ENCODE measurements at places on chromosomes 5 and 9.

- no peak for DNase-seq
These were observed 64.6 kb upstream of the HAND1 start for GRCh38 chr5:154542581-154542980.

GRCh38 chr5:176996780-176997179 lies 9.8 kb downstream of the UIMC1 start:
- no peak for DNase-seq

- no peak for DNase-seq
These were observed 25.2 kb upstream of the HSD17B4 start for GRCh38 chr5:119427060-119427459.

- DNase-seq: peak; percentile 55
These were observed 196.8 kb downstream of the AUH start for GRCh38 chr9:91164724-91165520.

DNA sequence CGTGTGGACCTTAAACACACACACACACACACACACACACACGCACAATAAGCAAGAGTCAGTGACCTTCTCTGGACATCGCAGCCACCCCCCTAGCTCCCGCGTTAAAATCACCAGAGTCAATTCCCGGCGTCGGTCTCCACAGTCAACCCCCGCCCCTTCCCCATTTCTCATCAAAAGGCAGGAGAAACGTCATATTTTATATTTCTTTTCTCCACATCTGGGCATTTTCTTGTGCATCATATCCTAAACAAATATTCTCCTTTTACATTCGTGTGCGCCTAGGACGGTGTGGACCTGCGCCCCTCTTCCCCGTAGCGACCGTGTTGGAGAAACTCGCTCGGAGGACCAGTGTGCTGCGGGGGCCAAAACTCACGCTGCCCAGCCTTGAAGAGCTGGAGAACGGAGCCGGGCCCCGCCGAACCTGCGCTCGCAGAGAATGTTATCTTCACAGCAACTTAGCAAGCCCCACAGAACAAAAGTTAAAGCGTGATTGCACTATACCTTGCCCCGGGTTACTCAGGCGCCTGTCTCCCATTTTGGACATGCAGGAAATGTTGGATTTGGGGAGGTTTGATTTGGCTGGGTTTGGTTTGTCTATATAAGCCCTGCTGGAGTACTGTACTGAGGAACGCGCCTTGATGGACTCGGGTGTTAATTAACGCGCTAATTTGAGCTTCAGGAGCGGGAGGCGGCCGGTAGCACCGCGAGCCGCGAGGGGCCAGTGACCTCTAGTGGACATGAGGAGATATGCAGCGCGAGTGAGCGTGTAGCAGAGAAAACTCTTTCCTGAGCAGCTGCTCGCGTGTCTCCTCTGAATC lies 192.4 kb downstream of the MEF2C start:
- peak; percentile 74 for DNase-seq

- DNase-seq: no peak
These were observed 246.6 kb downstream of the ARL15 start for GRCh38 chr5:54063817-54064216.

DNA sequence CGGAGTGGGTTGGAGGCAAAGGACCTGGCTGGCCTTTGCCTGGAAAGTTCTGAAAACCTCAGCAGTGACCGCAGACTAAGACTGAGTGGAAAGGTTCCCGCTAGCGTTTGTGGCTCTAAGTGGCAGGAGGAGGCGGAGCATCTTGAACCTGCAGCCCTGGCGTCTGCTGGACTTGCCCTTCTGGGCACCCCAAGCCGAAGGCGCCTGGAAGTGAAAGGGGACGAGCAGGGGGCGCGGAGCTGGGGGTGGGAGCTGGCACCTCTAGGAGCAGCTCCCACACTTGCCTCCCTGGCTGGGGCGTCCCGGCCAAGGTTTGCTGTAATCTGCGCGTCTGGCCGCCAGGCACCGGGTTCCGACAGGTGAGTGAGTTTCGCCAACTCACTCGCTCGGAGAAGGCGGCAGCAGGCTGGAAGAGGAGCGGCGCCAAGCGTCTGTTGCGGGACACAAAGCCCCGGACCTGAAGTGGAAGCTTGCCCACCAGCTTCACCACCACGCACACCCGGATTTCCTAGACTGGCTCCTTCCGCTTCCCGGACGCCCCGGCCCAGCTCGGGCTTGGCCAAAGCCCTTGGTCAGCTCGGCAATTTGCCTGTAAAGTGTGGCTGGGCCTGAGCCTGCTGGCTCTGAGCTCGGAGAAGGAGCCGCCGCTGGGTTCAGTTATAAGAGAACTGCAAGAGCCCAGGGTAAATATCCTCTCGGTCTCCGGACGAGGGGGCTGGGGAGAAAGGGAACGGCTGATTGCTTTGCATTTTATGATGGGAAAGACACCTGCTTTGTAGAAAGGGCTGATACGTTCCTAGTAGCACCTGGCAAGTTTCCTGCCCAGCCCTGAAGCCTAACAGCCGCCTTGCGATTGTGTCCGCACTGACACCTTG lies at the start of gene GNA14:
GNA14 (minus strand) TSS at position 89 of the 875 bp plus-strand sequence. CDS start 529 bp downstream, outside the sequence.
- peak; percentile 8 for DNase-seq

DNA sequence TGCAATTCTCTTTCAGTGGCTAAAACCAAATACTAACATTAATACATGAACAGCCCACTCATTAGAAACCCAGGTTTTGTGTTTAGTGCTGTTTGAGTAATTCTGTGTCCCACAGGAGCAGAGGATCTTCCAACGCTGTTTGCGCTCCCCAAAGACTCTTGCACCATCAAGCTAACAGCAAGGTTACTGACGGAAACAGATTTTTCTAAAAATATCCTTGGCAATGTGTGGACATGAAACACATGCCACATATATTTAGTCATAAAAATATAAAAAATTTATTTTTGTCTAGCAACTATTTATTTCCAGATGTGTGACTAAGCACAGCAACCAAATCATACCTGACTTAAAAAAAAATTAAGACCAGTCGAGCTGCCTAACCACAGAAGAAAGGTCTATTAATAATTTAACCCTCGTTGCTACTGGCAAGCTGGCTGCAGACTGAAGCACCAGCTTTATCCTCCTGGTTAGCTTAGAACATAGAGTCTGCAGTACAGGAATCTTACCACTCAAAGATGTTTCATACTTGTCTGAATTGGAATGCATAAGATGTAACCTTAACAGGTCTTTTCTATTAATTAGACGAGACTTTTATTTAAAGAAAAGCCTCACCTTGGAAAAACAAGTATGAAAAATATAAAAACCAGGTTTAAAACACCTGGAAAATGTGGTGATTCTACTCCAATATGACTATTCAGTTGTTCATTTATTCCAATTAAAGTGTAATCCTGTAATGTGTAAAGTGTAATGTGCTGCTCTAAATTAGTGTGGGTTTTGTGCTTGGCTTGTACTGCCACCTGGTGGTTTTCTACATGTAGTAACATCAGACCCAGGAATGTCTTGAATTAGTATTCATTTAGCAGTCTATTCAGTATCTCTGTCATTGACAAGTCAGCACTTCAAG lies 272.5 kb downstream of the EPB41L4A start:
- peak; percentile 53 for DNase-seq

GRCh38 chr9:83271665-83272071 lies 208.7 kb upstream of the RASEF start:
- no peak for DNase-seq

- DNase-seq: no peak
These were observed 110.0 kb downstream of the LURAP1L start for GRCh38 chr9:12884736-12885395.

DNA sequence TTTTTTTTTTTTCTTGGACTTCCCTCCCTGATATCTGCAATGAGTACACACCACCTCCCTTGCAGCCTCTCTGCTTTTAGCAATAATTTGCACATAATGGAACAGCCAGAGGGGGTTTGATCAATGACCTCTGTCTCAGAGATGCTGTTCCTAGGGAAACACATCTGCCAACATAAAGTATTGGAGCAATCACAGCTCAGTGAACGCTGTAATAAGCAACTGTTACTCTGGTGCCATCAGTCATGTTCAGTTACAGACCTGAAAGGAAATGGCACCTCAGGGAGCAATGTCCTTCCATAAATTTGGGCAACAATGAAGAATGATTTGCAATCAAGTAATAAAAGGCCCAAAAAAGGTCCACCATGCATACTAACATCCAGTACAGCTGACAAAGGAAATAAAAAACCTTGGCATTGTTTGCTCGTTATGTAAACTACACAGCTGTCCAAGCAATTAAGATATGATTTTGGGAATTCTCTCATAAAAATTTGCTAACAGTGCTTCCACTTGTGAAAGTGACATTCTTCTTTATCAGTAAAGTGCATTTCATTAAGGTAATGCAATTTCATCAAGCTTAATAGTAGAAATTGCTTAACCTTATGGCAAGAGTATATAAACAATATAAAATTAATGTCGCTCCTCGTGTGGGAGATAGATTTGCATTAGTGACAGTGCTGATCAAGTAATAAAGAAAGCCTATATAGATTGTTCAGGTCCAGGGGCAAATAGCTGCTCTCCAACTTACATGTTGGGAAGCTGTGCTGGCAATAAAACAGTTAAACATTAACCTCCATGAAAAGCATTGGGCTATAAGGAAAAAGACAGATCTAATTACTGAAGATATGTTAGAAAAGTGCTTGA lies 167.8 kb downstream of the RASEF start:
- no peak for DNase-seq

DNA sequence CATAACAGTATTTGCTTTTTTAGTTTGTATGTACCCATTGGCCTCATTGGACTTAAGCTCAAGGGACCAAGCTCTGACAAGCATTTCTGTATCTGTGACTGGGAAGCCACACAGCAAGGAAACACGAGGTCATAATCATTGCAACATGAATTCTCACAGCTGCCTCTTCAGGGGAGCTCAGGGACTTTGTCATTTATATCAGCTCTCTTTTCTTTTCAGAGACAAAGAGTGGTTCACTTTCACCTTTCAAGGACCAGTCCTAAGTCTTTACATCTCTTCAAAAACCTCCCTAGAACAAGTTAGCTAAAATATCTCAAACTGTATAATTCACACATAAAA lies 58.6 kb downstream of the ADAMTS12 start:
- DNase-seq: no peak

GRCh38 chr5:168529374-168530234 lies 499 bp downstream of the FBLL1 start:
- no peak for DNase-seq

DNA sequence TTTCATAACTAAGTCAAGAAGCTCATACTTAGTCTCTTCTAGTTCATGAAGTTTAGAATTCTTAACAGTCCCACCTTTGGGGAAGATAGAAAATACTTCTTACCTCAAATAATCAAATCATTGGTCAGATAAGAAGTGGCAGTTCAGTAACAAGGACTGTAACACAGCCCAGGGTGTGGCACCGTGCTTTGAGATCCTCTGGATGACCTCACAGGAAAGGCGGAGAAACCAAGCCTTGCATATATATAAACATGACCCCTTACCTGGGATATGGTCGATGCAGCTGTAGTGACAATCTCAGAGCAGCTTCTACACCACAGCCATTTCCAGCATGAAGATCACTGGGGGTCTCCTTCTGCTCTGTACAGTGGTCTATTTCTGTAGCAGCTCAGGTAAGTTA lies at the start of gene SPINK7:
SPINK7 (plus strand) TSS at position 271 of the 400 bp plus-strand sequence; CDS start at position 332, 61 bp downstream.
- no peak for DNase-seq

- DNase-seq: no peak
These were observed 1.7 kb downstream of the TRPM3 start for GRCh38 chr9:71119746-71120145.

GRCh38 chr9:124834591-124834990 lies 18.7 kb upstream of the WDR38 start:
- no peak for DNase-seq

All from stimulated activated naive CD8-positive, alpha-beta T cell treated with anti-CD3 and anti-CD28 coated beads, Interleukin-15, amount 100 ng/mL, for 72 hours (primary cell).